Stimulated activated CD4-positive, alpha-beta T cell treated with anti-CD3 and anti-CD28 coated beads, Interleukin-12 subunit alpha, Interleukin-12 subunit beta, amount 100 ng/mL, for 4 hours (primary cell): ENCODE measurements at places on chromosomes 13 and 19.

DNA sequence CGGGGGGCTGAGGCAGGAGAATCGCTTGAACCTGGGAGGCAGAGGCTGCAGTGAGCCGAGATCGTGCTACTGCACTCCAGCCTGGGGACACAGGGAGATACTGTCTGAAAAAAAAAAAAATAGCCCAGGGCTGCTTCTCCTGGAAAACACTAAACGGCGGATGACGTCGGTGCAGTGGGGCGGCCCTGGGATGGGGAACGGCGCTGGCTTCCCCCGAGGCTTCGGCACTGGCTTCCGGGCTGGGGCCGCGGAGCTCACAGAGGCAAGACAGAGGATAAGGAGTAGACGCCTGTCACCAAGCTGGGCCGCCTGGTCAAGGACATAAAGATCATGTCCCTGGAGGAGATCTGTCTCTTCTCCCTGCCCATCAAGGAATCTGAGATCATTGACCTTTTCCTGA lies 5.0 kb downstream of the PRSS57 start:
- no peak for DNase-seq

GRCh38 chr13:50453188-50453587 lies 390.3 kb downstream of the DLEU7 start:
- DNase-seq = no peak

DNA sequence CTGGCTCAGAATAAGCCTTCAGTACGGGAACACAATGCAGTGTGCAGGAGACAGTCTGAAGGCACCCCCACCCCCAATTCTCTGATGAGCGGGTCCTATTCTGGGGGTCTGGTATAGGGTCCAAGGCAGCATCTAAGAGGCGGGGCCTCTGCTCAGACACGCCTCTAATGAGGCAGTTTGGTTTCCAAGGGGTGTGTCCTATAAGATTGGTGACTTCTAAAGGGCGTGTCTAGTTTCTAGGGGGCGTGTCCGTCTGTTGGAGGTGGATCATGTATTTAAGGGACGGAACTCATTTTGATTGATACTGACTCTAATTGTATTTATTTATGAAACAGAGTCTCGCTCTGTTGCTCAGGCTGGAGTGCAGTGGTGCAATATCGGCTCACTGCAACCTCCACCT lies 8.7 kb downstream of the FIZ1 start:
- no peak for DNase-seq

GRCh38 chr19:47450478-47450877 lies 21.2 kb downstream of the SLC8A2 start:
- no peak for DNase-seq

DNA sequence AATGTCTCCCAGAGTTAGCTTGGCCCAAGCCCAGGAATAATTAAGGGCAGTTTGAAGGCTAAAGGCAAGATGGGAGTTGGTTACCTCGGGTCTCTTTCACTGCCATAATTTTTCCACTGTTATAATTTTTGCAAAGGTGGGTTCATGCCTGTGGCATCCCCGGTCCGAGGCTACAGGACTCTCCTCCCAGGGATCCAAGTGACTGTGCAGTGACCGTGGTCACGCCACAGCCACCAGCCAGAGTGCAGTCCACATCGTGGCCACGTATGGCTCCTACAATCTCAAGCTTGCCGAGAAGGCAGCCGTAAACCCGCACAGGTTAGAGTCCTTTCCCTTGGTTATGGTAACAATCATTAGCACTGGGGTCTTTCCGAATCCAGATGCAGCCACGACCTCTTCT lies 36.8 kb downstream of the C13orf46 start:
- DNase-seq = no peak

DNA sequence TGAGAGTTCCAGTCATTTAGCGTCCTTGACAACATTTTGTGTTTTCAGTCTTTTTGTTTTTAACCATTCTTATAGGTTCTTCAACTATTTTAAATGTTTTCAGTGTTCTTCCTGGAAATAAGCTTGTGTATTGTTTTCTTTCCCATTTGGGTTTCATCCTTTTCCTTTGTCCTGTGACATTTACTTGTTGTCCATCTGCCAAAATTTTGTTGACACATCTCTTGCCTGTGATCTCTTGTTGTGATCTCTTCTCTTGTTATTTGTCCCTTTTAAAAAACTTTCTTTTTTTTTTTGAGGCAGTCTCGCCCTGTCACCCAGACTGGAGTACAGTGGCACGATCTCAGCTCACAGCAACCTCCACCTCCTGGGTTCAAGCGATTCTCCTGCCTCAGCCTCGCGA lies 96.5 kb downstream of the PDS5B start:
- no peak for DNase-seq

- no peak for DNase-seq
Observed at GRCh38 chr19:29395111-29395733, 130.6 kb upstream of the VSTM2B start.

DNA sequence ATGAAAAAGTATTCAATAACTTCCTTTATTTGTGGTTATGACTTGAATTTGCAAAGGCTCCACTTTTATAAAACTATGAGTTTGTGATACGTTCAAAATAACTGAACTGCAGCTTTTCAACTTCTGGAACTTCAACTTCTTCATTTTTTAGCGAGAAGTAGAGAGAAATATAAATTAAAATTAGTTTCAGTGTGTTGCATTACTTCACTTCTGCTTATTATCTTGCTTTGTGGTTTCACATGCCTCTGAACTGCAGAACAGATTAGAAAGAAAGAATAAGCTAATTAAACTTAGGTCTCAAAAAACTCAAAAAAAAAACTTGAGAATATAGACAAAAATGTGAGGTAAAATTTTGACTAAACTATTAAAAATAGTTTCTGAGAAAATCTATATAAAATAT lies 1073.4 kb downstream of the PCDH17 start:
- no peak for DNase-seq

DNA sequence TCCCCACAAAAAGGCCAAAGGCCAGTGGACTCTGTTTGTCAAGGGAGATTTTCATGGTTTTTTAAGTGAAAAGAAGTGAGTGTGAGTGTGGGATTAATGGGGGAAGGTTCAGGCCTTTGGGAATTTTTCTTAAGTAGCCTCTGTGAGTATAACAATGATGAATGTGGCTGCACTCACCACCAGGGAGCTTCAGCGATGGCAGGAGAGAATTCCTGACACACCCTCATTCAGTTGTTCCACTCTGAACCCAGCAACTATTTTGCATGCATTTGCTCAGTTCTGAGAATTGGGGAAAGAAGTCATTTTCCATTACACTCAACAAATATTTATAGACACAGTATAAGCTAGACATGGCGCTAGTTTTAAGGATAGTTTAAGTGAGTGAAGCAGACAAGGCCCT lies 117.9 kb downstream of the CCNA1 start:
- DNase-seq = no peak

DNA sequence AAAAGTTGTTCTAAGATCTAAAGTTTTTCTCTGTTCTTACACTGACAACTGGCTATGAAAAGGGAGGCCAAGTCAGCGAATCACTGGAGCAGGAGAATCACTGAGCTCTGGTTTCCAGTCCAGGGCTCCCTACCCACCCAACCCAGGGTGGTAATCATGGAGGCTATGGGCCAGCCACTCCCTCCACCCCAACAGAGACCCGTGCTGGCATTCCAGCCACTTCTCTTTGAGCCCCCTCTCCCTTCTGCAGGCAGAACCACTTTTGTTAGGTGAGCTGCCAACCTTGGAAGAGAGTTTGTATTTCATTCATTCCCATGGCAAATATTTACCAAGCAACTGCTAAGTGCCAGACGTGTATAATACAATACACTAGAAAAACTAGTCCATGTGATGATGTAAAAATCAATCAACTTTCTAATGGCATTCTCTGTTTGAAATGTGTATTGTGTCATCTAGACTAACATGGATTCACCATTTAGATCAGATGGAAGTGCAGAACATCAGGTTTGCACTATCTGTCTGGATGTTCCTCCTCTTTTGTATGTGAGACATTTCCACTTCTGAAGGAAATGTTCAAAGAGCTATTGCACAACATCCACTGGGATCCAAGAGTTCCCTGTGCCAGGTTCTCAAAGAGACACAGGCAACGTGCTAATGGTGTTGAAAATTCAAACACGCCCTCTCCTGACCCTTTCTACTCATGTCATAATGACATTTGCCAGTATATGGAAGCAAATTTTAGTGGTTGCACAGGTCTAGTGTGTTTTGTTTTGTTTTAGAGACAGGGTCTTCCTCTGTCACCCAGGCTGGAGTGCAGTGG lies 5.3 kb downstream of the MLNR start:
- no peak for DNase-seq

- DNase-seq = no peak
Observed at GRCh38 chr19:50300814-50301606, 28.2 kb downstream of the KCNC3 start.

GRCh38 chr13:73366241-73366640 lies 307.4 kb downstream of the KLF5 start:
- DNase-seq = no peak

DNA sequence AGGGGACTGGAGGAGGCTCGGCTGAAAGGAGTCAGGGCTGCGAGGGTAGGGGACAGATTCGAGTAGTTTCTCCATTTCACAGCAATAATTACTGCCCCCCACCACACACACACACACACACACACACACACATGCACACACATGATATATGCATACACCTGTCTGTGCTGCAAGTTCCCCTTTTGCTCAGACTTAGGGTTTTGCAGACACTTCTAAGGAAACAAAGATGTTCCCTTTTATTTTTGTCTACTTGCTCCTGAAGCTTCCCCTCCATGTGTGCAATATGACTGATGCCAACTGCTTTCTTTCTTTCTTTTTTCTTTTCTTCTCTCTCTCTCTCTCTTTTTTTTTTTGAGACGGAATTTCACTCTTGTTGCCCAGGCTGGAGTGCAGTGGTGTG lies 13.4 kb downstream of the MBD3L2B start:
- DNase-seq = no peak

GRCh38 chr13:114230117-114230516 lies 4.6 kb upstream of the CDC16 start:
- DNase-seq = no peak

GRCh38 chr13:106376401-106377112 lies 158.9 kb downstream of the EFNB2 start:
- no peak for DNase-seq

- peak; percentile 28 for DNase-seq
Observed at GRCh38 chr19:50669302-50670101, 20.3 kb downstream of the C19orf81 start.

GRCh38 chr13:111005808-111006505 lies 91.1 kb upstream of the ANKRD10 start:
- DNase-seq = no peak

DNA sequence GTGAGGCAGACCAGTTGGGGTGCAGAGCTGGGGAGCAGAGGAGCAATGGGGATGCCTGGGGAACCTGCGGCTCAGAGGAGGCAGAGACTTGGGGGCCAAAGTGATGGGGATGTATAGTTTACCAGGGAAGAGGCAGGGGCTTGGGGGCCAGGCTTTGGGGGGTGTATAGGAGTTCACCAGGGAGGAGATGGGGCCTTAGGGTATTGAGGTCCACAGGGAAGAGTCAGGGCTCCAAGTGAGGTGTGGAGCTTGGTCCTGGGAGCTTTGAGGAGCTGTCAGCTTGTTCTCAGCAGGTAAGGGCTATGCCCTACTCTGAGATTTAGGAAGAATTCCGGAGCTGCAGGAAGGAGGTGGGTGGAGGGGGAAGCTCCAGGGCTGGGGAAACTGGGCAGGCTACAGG lies 10.8 kb downstream of the TNFAIP8L1 start:
- DNase-seq = no peak

GRCh38 chr13:111203736-111204389 lies 88.8 kb downstream of the ARHGEF7 start:
- no peak for DNase-seq

DNA sequence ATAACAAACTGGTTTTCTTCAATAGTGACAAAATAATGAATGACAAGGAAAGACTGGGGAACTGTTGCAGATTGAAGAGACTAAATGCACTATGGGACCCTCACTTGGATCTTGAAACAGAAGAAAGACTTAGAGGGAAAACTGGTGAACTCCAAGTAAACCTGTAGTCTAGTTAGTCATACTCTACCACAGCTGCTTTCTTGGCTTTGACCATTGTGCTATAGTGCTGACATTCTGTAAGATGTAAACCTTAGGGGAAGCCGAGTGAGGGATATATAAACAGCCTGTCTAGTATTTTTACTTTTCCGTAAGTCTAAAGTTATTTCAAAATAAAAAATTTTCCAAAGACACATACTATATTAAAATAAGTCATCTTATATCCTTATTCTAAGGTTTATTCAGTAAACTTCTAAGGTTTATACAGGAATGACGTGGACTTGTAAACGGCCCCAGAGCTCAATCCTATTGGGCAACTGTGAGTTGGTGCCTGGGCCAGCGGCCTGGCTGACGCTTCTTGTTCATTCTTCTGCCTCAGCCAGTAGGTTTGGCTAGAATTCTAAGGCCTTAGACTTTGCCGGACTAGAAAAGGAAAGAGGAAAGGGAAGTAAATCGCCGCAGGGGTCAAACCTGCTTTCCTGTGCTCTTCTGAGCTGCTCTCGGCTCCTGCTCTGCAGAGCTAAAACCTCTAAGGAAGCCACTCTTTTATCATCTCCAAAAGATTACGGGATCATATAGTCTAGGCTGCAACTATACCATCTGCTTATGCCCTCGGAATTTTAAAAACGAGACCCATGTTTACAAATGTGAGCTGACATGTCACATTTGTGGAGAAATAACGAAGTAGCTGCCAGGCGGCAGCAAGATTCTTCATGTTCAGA lies 33.6 kb upstream of the UBE2L5 start:
- DNase-seq = no peak

DNA sequence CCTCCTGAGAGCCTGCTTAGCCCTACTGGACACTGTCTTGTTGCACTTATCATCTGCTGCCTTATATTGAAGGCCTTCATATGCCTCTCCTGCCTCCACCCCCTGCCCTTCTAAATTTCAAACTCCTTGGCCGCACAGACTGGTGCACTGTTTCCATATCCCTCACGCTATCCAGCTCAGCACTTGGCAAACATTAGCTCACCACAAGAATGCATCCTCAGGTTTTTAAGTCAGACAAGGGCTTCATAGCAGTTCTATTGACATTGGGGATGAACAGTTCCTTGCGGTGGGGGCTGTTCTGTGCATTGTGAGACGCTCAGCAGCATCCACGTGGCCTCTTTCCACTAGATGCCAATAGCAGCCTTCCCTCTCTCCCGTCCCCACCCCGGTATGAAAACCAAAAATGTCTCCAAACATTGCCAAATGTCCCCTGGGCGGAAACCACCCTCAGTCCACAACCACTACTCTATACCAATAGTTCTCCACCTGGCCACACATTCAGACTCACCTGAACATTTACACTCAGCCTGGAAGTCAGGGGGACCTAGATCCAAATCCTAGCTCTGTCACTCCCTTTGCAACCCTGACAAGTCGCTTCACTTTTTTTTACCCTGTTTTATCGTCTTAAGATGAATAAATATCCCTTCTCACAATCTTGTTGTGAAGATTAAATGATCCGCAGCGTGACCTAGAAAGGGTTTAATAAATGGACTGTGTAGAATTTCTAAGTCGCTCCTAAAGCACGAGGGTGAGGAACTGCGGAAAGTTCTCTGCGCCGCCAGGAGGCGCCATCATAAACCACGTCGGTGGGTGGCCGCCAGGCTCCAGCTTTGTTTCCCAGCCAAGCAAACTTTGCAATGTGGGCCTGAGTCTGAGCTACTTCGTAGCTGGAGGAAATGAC lies 3.6 kb upstream of the CEACAM3 start:
- DNase-seq = peak; percentile 50

- no peak for DNase-seq
Observed at GRCh38 chr13:20439261-20439660, 86.4 kb downstream of the CRYL1 start.

- no peak for DNase-seq
Observed at GRCh38 chr19:44648631-44649251, 5.0 kb downstream of the PVR start.

GRCh38 chr13:84973661-84974060 lies 825.6 kb downstream of the SLITRK6 start:
- DNase-seq = no peak

- no peak for DNase-seq
Observed at GRCh38 chr19:52735734-52736133, 890 bp upstream of the ZNF611 start.

GRCh38 chr19:52258426-52258825 lies 11.0 kb upstream of the ZNF766 start:
- no peak for DNase-seq
